Cerebellar nuclear complex (tissue), 1 donor: ENCODE measurements at places on chromosomes 5 and 9.

DNA sequence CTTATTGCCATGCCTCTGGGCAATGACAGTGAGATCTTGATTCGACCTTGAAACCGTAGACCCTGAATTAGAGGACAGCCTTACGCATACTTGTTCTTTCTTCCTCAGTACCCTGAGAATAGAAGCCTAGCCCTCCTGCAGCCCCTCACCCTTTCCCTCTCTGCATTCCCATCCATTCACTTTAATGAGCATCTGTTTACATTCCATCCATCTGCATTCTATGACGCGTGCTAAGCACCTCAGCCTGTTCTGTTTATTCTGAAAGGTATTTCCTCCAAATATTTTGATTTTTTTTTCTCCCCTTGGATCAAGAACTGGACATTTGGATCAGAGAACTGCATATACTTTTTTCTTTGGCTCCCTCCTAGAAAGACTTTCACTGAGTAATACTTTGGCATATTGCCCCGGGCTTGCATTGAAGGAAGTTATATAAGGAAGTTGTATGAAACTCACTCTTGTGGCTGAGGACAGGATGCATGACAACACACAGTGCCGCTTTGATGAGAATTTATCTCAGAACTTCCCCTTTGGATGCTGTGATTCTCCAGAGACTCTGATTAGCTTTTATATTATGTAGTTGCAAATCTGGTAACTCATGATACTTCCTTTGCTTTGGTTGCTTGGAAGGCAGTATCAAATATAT, 15.7 kb downstream of the TMEM8B start:
- no peak for DNase-seq

DNA sequence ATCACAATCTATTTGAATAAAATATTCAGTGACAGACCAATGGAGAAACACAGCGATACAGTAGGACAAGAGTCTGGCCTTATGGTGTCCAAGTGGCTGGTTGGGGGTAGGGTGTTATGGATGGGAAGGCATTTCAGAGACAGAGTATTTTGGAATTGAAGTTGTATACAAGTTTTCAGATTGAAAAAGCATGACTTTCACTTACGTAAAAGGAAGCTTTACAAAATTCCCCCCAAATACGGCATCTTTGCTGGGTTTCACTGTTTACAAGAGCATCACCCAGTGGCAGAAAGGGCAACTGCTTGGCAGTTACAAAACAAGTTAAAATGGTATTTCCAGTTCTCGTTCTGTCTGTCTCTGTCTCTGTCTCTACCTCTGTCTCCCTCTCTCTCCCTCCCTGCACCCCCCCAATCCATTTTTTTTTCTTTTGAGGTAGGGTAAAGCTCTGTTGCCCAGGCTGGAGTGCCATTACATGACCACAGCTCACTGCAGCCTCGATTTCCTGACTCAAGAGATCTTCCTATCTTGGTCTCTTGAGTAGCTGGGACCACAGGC, 86.2 kb downstream of the PTPN3 start:
- no peak for DNase-seq

- no peak for DNase-seq
These were observed 6.6 kb downstream of the SAXO1 start for GRCh38 chr9:19026375-19026774.

- DNase-seq = no peak
These were observed 10.2 kb upstream of the SLC1A3 start for GRCh38 chr5:36596247-36596646.

- DNase-seq = no peak
These were observed 89.3 kb upstream of the IL12B start for GRCh38 chr5:159419576-159419975.

- no peak for DNase-seq
These were observed 63.8 kb downstream of the MACROH2A1 start for GRCh38 chr5:135335031-135335828.

- no peak for DNase-seq
These were observed 24.7 kb downstream of the TYRP1 start for GRCh38 chr9:12717907-12718306.
